Tibial nerve (tissue), 4 donors: ENCODE measurements at places on chromosomes 3 and 15. TPM values are rescaled to one million over a fixed set of nuclear protein-coding genes. Genes with fewer than 3 reads are reported as not detected.

- DNase-seq: no peak
- H3K4me3 ChIP-seq: no peak overlapping the region
- H3K27ac ChIP-seq: no peak overlapping the region
- peaks cover 2% of the 10 kb centered on the region for H3K4me1 ChIP-seq
- H3K27me3 ChIP-seq: no peaks in the 10 kb centered on the region
- no peaks in the 10 kb centered on the region for H3K36me3 ChIP-seq
Observed at GRCh38 chr3:50509715-50510114, 6.3 kb upstream of the CACNA2D2 start.

GRCh38 chr3:146195030-146195429, 34.0 kb upstream of the PLOD2 start:
- H3K4me1 ChIP-seq: no peaks in the 10 kb centered on the region
- H3K36me3 ChIP-seq: no peaks in the 10 kb centered on the region
- DNase-seq: no peak
- H3K27ac ChIP-seq: no peak overlapping the region
- H3K4me3 ChIP-seq: no peak overlapping the region

DNA sequence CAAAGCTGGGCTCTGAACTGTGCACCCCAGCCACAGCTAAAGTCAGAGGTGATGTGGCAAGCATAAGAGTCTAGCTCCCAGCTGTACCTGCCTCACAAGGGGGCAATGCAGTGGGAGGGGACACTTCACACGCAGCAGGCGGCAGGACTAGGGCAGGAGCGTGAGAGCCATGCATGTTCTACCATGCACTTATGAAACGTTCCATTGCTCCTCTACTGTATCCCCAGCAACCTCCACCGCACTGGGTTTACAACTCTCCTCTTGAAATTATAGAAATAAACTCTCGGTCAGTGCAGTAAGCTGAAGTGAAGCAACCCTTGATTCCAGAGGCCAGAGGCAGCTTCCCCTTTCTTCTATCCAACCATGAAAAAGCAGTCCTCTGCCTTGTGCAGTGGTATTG, 298.6 kb upstream of the STT3B start:
- H3K27me3 ChIP-seq: no peaks in the 10 kb centered on the region
- H3K4me1 ChIP-seq: peaks cover 4% of the 10 kb centered on the region
- no peaks in the 10 kb centered on the region for H3K36me3 ChIP-seq
- DNase-seq: no peak
- H3K27ac ChIP-seq: no peak overlapping the region

GRCh38 chr3:67009716-67010115, 11.6 kb downstream of the KBTBD8 start:
- no peak overlapping the region for H3K4me3 ChIP-seq
- no peaks in the 10 kb centered on the region for H3K4me1 ChIP-seq
- no peaks in the 10 kb centered on the region for H3K27me3 ChIP-seq
- H3K27ac ChIP-seq: no peak overlapping the region

- no peak for DNase-seq
- no peaks in the 10 kb centered on the region for H3K27me3 ChIP-seq
- H3K4me3 ChIP-seq: no peak overlapping the region
- peaks cover 21% of the 10 kb centered on the region for H3K4me1 ChIP-seq
Observed at GRCh38 chr15:43749690-43750345, 3.6 kb downstream of the PDIA3 start.

DNA sequence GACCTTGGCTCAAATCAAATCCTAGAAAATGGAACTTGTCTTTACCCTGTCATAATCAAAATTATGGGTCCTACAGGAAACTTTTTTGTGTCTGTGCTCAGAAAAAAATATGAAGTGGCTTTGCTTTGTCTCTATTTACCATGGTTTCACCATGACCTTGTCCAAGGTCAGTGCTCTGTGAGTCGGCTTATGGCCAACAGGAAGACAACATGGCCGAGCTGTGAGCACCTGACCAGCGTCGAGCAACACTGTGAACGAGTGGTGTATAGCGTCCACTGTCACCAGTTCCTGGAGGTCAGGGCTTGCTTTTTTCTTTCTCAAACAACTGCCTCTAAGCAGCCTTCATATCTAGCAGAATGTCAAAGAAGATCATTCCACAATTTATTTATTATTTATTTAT, 67.9 kb downstream of the MYO1E start:
- peak overlapping the region; percentile 85 for H3K27ac ChIP-seq
- no peaks in the 10 kb centered on the region for H3K36me3 ChIP-seq
- no peaks in the 10 kb centered on the region for H3K27me3 ChIP-seq
- H3K4me1 ChIP-seq: peaks cover 57% of the 10 kb centered on the region

- DNase-seq: peak; percentile 38
- H3K27ac ChIP-seq: no peak overlapping the region
- H3K4me3 ChIP-seq: no peak overlapping the region
- H3K36me3 ChIP-seq: no peaks in the 10 kb centered on the region
Observed at GRCh38 chr3:58824285-58824684, 157.7 kb upstream of the FAM3D start.

The CACNA1D gene
- total RNA-seq: 10.5 TPM
